ENCODE measurements at places on chromosomes 16 and 17.

- no peak for DNase-seq
Measured at GRCh38 chr17:19579192-19579761, 45.6 kb downstream of the SLC47A1 start.

DNA sequence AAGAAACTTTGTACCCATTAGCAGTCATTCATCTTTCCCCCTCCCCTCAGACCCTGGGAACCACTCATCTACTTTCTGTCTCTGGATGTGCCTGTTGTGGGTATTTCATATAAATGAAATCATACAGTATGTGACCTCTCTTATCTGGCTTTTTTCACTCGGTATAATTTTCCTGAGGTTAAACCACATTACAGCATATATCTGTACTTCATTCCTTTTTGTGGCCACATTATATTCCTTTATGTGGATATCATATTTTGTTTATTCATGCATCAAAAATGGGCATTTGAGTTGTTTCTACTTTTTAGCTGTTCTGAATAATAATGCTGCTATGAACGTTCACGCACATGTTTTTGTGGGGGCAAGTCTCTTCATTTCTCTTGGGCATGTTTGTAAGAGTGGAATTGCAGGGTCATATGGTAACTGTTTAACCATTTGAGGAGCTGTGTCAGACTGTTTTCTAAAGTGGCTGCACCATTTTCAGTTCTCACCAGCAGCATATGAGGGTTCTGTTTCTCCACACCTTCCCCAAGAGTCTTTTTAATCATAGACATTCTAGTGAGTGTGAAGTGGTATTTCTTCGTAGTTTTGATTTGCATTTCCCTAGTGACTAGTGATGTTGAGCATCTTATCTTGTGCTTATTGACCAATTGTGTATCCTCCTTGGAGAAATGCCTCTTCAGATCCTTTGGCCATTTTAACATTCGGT is 3.8 kb downstream of the SNX29 start:
- DNase-seq = no peak

DNA sequence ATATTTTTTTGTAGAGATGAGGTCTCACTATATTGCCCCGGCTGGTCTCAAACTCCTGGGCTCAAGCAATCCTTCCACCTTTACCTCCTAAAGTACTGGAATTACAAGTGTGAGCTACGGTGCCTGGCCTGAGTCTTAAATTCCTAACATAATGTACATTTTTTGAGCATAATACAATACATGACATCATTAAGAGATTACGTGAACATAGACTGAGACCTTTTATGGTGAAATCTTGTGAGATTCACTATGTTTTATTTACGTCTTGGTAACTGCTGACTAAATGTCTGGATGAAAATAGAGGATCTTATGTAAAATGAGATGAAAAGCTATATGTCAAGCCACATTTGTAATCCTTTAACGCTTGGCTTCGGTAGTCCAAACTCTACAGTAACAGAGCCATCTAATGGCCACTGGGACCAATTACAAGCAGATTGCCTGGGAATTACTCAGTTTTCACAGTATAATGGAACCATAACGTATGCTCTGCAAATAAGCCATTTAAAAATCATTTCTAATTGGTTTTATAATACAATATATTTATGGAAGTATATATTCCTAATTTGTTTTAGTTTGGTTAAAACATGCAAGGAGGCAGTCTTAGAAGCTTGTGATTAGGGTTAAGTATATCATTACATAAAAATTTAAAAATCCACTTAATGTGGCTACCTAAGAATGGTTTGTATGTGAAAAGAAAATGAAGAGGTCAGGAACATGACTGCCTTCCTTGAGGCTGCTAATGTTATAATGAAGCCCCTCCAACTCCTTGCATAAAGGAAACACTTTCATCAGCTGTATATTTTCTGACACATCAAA is 8.1 kb upstream of the EFCAB13 start:
- DNase-seq = no peak

DNA sequence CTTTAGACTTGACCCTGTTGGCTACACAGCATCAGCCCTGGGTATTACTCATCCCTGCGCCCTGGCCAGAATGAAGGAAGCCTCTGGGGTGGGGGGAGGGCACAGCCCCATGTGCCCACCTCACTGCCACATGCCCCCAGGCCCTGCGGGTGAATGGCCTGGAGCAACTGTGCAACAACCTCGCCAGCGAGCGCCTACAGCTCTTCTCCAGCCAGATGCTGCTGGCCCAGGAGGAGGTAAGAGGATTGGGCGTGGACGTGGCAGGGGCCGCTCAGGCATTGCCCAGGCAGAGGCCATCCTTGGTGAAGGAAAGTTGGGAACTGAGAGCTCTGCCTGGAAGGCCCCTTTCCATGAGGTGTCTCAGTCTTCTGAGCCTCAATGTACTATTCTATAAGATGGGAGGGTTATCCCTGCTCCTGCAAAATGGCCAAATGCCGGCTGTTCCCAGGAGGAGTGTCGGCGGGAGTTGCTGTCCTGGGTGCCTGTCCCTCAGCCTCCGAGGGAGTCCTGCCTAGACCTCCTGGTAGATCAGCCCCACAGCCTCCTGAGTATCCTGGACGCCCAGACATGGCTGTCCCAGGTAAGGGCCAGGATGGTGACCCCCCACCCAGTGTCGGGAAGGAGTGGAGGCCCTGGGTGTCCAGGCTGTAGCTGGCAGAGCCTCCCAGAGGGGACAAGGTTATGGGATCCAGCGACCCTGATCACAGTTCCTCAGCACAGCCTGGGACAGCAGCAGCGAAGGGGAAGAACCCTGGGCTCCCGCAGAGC is 8.9 kb downstream of the MYO15B start:
- no peak for DNase-seq

GRCh38 chr17:27602721-27603420 is 28.1 kb upstream of the LGALS9 start:
- DNase-seq = peak; percentile 98

GRCh38 chr16:17437981-17438380 is 32.8 kb downstream of the XYLT1 start:
- DNase-seq = no peak

Data from CMK (cell line).